ENCODE measurements at places on chromosomes 1 and 21. TPM values are rescaled to one million over a fixed set of nuclear protein-coding genes. Genes with fewer than 3 reads are reported as not detected.

The CHI3L2 gene
- 0.39 TPM for polyA plus RNA-seq

The KRTAP7-1 gene
- not detected for polyA plus RNA-seq

The TTLL7 gene
- 4.2 TPM for polyA plus RNA-seq

The LMOD1 gene
- polyA plus RNA-seq, result 48.6 TPM

The MIXL1 gene
- polyA plus RNA-seq, result not detected

The REN gene
- polyA plus RNA-seq, result 1.2 TPM
